AML-193 (cell line): ENCODE measurements at places on chromosomes 6 and 20.

GRCh38 chr6:106736502-106736901 lies 107.1 kb downstream of the QRSL1 start:
- DNase-seq: no peak

DNA sequence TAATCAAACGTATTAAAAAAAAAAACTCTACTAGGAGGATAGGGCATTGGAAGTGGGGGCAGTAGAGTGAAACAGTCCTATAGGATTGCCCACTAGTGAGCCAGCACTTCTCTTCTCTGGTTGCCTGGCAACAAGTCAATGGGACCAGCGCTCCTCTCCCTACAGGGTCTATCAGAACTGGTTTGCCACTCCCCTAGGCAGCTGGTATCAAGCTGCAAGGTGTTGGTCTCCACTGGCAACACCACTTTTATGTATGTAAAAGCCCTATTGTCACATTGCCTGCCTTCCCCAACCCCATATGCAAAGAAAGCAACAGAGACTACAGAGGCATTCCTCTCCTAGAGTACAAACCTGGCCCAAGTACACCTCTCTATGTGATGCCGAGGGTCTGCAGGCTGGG lies 166.9 kb upstream of the MCHR2 start:
- DNase-seq: no peak

DNA sequence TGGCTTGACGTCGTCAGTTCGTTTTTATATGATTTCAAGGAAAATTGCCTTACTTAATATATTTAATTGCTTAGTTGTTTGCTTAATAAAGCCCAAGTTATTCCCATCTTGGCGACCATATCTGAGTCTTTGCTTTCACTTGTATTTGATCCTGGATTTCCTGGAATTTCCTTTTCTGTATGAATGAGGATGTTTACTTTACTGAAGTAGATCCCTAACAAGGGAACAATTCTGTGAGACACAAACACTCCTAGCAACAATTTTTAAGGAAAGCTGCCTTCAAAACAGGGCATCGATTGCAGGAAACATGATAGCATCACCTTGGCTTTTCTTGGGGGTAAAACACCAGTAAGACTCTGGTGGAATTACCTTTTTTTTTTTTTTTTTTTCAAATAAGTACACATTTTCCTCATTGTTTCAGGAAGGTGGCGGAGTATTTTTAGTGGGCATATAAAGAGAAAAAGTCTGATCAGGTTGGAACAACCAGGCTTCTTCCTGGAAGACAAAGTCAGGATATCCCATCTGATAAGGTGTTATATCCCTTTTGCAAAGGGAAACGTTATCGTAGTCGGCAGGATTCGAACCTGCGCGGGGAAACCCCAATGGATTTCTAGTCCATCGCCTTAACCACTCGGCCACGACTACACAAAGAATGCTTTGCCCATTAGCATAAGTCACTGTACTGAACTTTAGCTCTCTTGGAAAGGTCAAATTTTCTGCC lies 68.5 kb upstream of the ZNF184 start:
- DNase-seq: no peak

DNA sequence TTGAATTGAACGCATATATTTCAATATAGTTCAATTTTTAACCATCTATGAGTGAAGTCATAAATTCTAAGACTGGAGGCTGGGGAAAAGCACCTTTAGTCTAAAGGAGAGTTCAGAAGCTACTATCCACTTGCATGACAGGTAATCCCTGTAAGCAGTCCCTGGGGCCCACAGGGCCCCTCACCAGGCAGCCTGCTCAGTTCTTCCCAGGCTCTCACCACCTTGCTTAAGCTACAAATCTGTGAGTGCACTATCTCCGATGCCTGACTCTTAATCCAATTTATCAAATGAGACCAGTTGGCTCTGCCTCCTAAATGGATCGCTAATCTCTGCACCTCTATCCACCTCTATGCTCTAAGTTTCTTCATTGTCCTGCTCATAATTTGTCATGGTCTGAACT lies 413.8 kb downstream of the PTPRT start:
- no peak for DNase-seq

DNA sequence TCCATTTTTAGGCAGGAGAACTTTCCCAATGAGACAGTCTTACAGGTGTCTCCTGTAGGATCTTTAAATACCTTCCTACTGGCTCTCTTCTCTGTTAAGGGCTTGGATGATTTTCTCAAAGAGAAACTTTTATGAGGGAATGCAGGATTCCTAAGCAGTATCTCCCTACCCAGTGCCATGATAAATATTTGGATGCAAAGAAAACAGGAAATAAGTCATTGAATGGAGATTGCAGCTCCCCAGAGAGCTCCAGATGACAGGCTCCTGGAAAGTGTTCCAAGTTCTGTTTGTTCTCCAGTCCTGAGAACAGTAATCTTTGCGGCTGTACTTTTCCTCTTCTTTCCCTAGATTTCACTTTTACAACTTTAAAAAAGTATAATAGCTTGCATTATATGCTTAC lies 2.4 kb upstream of the SCGN start:
- DNase-seq: no peak

DNA sequence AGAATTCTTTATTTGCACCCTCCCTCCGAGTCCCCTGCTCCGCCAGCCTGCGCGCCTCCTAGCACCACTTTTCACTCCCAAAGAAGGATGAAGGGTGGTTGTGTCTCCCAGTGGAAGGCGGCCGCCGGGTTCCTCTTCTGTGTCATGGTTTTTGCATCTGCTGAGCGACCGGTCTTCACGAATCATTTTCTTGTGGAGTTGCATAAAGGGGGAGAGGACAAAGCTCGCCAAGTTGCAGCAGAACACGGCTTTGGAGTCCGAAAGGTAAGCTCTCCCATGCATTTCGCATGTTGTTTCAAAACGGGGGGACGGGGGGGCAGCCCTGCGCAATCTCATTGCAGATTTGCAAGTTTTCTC lies 357 bp downstream of the PCSK2 start:
- DNase-seq: no peak

GRCh38 chr6:89368999-89369398 lies 16.5 kb upstream of the UBE2J1 start:
- no peak for DNase-seq
